B cell (primary cell): ENCODE measurements at places on chromosomes 7 and 10.
A peak's percentile ranks its signal among the peaks of the same experiment; 100 is the strongest.

DNA sequence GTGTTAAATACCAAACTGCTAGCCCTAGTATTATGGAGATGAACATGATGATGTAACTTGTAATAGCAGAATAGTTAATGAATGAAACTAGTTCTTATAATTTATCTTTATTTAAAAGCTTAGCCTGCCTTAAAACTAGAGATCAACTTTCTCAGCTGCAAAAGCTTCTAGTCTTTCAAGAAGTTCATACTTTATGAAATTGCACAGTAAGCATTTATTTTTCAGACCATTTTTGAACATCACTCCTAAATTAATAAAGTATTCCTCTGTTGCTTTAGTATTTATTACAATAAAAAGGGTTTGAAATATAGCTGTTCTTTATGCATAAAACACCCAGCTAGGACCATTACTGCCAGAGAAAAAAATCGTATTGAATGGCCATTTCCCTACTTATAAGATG is 33.2 kb downstream of the SIRT1 start:
- DNase-seq = no peak

GRCh38 chr7:137695942-137696341 is 150.8 kb downstream of the DGKI start:
- DNase-seq = no peak

- no peak for DNase-seq
Observed at GRCh38 chr7:101701153-101701794, 72.2 kb upstream of the MYL10 start.

DNA sequence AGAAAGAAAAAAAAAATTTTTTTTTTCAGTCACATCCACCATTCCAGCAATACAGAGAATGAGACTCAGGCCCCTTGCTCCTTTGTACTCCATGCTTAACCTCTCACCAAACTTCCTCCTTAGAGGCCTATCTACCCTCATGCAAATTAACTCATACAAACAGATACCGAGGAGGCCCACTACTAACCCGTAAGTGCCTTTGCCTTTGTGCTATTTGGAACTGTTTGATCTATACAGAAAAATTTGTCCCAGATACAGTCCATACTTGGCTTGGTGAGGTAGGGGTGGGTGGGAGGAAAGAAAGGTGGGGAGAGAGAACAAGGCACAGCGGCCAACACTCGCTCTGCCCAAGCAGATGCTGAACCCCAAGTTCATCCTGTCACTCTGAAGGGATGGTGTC is 87.8 kb upstream of the DUSP5 start:
- peak; percentile 58 for DNase-seq

DNA sequence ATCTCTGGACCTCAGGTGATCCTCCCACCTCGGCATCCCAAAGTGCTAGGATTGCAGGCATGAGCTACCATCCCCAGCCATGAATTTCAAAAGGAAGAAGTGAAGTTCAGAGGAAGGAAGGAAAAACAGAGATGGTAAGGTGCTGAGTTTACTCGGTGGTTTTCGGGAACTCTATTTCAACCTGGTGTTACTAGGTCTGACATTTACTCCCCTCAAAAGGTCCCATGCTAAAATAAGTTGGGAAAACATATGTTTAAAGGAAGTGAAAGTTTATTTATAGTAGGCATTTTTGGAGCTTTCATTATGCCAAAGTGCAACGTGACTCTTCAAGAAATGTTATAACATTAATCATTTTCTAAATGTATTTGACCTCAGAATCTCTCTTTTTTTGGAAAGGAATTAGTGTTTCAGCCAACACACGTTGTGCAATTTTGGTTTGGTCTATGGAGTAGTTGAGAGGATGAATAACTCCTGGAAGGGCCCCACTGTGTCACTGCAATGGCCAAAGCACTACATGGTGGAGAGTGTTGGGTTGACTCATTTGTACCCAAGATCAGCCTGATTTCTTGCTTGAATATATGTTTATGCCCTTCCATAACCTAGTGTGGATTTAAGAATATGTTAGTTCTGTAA is 114.7 kb upstream of the FAM171A1 start:
- DNase-seq = no peak

DNA sequence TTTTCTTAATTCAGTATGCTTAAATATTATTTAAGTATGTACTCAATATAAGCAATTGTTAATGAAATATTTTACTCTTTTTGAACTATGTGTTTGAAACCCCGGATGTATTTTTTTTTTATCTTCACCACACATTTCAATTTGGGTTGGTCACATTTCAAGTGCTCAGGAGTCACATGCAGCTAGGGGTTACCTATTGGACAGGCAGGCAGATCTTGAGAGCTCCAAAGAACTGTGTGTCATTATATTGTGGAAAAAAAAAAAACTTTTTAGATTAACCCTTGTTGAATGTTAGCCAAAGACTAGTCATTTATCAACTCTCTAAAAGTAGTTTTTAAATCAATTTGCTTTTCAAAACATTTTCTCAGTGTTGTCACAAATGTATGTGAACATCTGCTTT is 37.2 kb downstream of the IKZF1 start:
- no peak for DNase-seq

GRCh38 chr10:69861251-69862240 is 59.8 kb downstream of the COL13A1 start:
- DNase-seq = no peak

DNA sequence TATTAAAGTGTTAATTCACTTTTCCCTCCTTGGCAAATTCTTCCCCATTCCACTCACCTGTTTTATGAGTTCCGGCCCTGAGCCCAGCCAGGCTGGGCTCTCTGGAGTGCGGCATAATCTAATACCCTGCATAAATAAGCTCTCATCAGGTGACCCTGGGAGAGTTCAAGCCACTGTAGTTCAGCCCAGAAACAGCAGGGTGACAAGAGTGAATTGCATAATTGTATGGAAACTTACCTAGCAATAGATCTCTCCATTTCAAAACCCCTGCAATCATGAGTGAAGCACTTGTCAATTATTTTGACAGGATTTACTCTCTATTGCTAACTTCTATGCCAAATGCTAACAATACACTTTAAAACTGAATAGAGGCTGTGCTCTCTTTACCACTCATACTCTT is 94.7 kb downstream of the OSBPL3 start:
- DNase-seq = no peak

DNA sequence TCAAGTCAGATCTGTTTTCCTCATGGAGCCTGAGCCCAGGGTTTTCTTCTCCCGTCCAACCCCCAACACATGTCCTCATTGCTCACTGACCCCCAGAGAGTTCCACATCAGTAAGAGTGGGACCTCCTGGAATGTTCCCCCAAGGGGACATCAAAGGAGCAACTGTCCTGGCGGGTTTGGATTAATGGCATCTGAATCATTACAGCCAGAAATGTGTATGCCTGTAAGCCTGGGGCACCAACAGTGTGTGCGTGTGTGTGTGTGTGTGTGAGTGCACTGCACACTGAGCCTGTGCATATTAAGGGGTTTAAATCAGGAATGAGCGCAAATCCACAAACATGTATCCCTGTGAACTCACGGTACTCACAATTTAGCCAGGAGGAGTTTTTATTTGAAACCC is 222.3 kb downstream of the PLXNA4 start:
- no peak for DNase-seq

- DNase-seq = no peak
Observed at GRCh38 chr10:48469516-48470020, 135.3 kb downstream of the ARHGAP22 start.

DNA sequence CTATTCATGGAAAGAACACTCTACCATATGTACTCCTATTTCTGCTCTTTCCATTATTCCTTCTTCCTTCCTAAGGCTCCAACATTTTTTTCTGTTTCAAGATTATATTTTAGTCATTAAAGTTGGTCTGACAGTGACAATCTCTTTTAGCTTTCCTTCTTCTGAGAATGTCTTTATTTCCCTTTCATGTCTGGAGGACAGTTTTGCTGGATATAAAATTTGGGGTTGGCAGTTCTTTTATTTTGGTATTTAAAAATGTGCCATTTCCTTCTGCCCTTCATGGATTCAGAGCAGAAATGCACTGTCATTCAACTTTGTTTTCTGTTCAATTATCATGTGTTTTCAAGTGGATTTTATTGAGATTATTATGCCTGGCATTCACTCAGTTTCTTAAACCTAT is 53.1 kb downstream of the VSTM4 start:
- no peak for DNase-seq

DNA sequence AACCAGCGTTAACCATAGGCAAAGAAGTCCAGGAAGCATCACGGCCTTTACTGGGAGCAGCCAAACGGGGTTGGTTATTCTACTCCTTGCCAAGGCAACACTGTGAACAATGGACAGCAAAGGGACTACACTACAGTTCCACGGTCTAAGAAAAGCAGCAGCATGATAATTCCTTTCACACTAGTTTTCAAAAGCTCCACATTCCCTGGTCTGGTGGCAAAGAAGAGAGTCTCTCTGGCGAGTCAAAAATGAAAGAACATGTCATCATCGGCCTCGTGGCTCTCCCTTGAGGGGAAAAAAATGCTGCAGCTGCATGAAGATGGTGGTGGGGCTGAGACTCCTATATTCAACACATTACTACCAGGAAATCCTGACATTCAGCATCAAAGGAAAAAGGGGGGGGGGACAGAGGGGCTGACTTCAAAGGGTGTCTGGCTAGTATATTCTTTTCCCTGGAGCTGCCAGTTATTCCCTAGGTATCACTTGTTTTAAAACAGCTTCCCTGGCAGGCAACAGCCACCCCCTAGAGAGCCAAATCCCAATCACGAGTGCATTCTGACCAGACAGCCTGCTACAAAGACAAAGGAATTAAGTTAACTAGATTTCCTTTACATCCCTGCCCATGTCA is 49.1 kb downstream of the SLC37A3 start:
- DNase-seq = no peak

- DNase-seq = no peak
Observed at GRCh38 chr7:143047326-143047725, 4.8 kb upstream of the OR6V1 start.

- no peak for DNase-seq
Observed at GRCh38 chr7:30450983-30451497, 27.5 kb downstream of the NOD1 start.

DNA sequence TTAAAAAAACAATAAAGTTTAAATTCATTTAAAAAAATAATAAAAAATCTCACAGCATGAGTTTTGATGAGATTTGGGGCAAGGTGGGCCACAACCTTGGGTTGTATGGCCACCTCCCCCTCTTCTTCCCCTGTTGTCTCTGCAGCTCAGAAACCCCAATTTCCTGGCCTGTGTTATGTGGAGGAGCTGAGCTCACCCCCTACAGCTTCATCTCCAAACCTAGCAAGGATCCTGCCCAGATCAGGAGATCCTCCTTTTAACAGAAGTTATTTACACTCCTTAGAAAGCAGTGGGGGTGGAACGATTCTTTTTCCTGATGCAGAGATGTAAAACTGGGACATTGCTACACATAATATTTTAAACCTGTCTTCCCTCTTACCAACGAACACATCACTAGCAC is 6.9 kb upstream of the SH2D4B start:
- no peak for DNase-seq

DNA sequence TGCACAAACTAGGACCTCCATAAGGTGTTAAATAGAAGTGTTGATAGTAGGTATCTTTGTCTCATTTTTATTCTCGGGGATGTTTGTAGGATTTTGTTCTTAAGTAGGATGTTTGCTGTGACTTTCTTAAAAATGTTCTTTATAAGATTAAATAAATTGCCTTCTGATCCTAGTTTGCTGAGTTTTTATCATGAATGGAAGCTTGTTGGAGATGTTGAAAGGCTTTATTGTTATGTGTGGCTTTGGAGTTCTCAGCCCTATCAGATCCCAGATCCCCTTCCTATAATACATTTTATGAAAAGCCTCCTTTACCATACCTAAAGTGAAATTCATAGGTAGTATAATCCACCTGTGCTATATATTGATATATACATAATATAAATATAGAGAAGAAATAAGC is 40.1 kb downstream of the NHLRC2 start:
- DNase-seq = no peak

- DNase-seq = no peak
Observed at GRCh38 chr10:96712662-96713271, 7.5 kb downstream of the PIK3AP1 start.

- DNase-seq = no peak
Observed at GRCh38 chr10:70557876-70558275, 44.7 kb downstream of the PRF1 start.

DNA sequence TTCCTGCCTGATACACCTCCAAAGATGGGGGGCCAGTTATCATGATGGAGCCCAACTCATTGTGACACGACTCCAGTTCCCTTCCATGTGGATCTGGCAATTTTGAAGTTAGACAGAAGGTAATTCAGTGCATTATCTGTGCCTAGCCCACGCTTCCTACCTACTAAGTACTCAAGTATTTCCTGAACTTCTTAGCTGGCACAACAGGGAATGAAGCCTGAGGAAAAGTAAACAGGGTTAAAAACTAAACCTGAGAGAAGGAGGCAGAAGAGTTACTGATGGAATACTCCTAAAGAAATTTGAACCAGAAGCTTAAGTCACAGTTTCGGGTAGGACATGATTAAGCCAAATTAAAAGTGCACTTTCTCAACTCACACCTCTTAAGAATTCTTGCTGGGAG is 1.1 kb upstream of the SEC31B start:
- DNase-seq = no peak

GRCh38 chr10:8066124-8066523 is 11.6 kb downstream of the GATA3 start:
- no peak for DNase-seq

GRCh38 chr7:85177316-85177715 is 9.5 kb downstream of the SEMA3D start:
- DNase-seq = no peak

- no peak for DNase-seq
Observed at GRCh38 chr10:72593963-72594362, 31.9 kb downstream of the MICU1 start.

GRCh38 chr10:71598621-71599055 is 120.9 kb downstream of the C10orf105 start:
- no peak for DNase-seq

GRCh38 chr7:67696878-67697277 is 700.2 kb downstream of the TYW1 start:
- no peak for DNase-seq

DNA sequence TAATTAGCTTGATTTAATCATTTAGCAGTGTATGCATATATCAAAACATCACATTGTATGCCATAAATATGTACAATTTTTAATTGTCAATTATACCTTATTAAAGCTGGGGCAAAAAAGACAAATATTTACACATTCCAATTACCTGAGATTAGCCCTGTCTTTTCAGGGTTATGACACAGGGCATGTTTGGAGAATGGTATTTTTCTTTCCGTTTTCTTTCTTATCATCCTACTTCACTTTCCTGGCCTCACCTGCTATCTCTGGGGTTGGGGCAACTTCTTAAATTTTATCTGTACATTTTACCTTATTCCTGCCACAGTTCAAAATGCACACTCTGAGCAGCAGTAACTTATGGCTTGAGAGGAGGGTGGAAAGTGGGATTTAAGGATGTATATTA is 285.9 kb downstream of the DOCK4 start:
- no peak for DNase-seq

GRCh38 chr7:73715648-73716317 is 3.7 kb downstream of the STX1A start:
- DNase-seq = no peak

DNA sequence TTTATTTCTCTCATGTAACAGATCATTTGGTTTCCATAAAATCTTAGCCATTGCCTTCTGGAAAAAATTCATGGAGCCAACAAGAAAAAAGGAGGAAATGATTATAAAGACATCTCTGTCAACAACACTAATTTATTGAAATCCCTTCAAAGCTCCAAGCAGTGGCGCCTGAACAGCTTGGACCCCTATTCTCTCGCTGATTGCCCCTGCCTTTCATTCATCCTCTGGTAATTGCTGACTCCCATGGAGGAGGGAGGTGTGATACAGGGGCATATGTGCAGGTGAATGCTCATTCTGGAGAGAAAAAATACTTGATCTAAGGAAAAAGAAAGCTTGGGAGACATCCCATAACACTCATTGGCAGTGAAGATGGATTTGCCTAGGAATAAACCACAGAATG is 345.5 kb downstream of the FGFR2 start:
- no peak for DNase-seq
